ENCODE measurements at places on chromosomes 12 and 14. TPM values are rescaled to one million over a fixed set of nuclear protein-coding genes. Genes with fewer than 3 reads are reported as not detected.
A peak's percentile ranks its signal among the peaks of the same experiment; 100 is the strongest.

DNA sequence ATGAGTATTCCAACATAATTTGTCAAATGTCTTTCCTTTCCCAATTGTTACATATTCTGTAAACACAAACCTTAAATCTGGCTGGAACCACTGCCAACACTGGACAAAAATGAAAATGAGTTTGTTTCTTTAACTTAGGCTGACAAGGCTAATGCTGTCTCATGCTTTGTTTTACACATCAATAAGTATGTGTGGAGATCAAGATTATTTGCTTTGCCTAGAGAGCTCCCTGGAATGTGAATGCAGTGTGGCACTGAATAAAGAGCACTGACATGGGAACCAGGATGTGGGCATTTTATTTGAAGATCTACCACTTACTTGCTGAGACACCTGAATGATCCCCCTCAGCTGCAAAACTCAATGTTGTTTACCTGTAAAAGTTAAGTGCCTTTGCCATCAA is 61.7 kb downstream of the RALGAPA1 start:
- DNase-seq, result peak; percentile 30

Gene ATP2A2
- 240 TPM for total RNA-seq

DNA sequence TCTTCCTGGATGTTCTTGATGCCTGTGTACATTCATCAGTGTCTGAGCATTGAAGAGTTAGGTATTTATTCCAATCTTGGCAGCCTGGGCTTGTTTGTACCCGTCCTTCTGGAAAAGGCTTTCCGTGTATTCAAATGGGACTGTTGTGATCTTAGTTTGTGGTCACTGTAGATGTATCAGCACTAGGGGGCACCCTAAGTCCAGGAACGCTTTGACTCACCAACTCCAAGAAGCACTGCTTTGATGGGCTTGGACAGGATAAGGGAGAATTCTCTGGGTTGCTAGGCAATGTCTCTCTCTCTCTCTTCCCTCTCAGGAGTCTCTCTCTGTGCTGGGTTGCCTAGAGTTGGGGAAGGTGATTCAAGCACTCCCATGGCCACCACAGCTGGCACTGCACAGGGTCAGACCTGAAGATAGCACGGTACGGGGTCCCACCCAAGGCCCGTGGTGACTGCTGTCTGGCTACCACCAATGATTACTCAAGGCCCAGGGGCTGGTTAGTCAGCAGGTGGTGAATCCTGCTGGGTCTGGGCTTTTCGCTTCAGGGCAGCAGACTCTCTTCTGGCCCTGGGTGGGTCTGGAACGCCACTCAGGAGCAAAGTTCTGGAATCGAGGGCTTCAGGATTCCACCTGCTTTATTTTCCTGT is 211.1 kb upstream of the RGS6 start:
- peak; percentile 60 for DNase-seq

Gene SPTB
- 3.0 TPM for total RNA-seq

Gene ZDHHC22
- total RNA-seq, result not detected

Data from lung (tissue), 17 donors.